Right atrium auricular region (tissue), 2 donors: ENCODE measurements at places on chromosomes 2 and 18. TPM values are rescaled to one million over a fixed set of nuclear protein-coding genes. Genes with fewer than 3 reads are reported as not detected.
A peak's percentile ranks its signal among the peaks of the same experiment; 100 is the strongest.

GRCh38 chr2:159903443-159904126, 105.6 kb upstream of the CD302 start:
- DNase-seq = no peak

GRCh38 chr18:39699340-39699964, 2133.9 kb upstream of the CELF4 start:
- DNase-seq = no peak

GRCh38 chr18:77004555-77005380, 127.8 kb downstream of the MBP start:
- no peak for DNase-seq

GRCh38 chr2:68951899-68952298, 794 bp downstream of the GKN2 start:
- no peak for DNase-seq

- no peak for DNase-seq
These were observed 132.8 kb upstream of the ACVR2A start for GRCh38 chr2:147712051-147712450.

DNA sequence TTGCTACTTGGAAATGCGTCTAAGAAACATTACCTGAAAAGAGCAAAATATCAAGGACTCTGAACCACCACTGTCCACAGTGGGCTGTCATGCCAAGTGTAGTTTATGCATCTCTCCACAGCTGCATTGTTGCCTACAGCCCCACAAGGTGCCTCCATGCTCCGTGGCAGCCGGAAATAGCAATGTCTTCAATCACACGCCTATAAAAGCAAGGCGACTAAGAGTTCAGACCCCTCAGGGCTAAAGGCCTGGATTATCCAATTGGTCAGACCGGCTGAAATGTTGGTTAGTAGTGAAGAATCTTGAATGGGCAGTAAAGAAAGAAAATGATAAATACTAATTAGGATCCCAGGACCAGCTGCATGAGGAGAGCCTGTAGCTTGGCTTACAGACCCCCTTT, 114.0 kb upstream of the SLC35G4 start:
- no peak for DNase-seq

DNA sequence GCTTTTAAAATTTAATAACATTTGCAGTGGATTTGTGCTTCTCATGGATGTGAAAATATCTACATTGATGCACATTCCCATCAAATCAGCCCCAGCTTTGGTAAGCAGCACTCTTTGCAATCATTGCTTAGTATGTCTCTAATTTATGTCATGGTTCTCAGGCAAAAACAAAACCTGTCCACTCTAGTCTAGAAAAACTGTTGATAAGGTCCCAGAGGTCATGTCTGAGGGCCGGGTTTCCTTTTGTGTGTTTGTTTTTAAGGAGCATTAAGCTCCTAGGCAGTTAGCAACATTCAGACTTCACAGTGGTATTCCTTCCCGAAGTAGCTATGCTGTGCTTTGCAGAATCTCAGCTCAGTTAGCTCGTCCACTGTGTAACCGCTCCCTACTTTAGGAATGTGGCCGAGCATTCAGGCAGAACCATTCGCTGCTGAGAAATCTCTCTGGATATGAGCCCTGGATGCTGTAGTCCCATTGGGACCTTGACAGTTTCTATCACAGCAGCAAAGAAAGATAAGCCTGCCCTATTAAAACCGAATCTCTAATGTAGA, 4.0 kb downstream of the DIPK1C start:
- DNase-seq = no peak

DNA sequence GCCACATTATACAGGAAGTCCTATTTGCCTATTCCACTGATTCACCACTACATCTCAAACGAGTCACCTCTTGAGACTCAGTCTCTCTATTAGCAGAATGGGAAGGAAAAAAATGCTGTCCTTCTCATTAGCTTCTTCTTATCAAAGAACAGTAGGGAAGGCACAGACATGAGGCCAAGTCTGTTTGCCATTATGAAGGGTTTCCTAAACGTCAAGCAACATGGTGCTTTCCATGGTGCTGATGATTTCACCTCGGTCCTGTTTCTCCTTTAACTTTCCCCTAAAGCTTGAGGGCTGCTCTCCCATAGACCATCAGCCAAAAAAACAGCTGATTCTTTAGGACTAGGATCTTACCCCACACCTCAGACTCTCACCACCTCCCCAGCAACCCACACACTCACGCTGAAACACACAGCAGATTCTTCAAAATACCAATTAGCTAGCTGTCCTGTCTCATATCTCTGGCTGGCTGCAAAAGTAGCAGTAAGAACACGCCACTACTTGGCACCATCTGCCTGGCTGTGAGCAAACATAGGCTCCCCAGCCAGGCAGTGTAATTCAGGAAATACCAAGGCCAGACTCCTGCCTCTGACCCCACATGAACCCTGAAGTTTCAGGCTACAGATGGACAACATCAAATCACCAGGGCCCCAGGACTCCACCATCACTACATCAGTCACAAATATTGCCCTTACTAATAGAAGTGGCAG, 30.5 kb downstream of the GALNT14 start:
- no peak for DNase-seq

GRCh38 chr2:127593228-127594115, 52.5 kb upstream of the GPR17 start:
- DNase-seq = peak; percentile 49

GRCh38 chr2:128779301-128780095, 460.8 kb upstream of the HS6ST1 start:
- peak; percentile 48 for DNase-seq

- DNase-seq = no peak
These were observed 149.0 kb downstream of the CCDC178 start for GRCh38 chr18:33291539-33291938.

The TMEM17 gene
- 1.2 TPM for total RNA-seq

The NPPC gene
- 0.82 TPM for total RNA-seq

The PLGLB2 gene
- total RNA-seq = 1.2 TPM

The WDFY1 gene
- total RNA-seq = 16.8 TPM

The CIB4 gene
- total RNA-seq = not detected

The NT5DC4 gene
- total RNA-seq = not detected
